ENCODE measurements at places on chromosomes 12 and 14. TPM values are rescaled to one million over a fixed set of nuclear protein-coding genes. Genes with fewer than 3 reads are reported as not detected.

SERPINA12 gene
- total RNA-seq: not detected

GRCh38 chr14:93112891-93113677 is 2.6 kb downstream of the ITPK1 start:
- H3K27ac ChIP-seq: peak overlapping the region; percentile 36
- H3K27me3 ChIP-seq: no peaks in the 10 kb centered on the region
- no peaks in the 10 kb centered on the region for H3K36me3 ChIP-seq
- H3K4me1 ChIP-seq: peaks cover 29% of the 10 kb centered on the region
- peak; percentile 47 for DNase-seq

DNA sequence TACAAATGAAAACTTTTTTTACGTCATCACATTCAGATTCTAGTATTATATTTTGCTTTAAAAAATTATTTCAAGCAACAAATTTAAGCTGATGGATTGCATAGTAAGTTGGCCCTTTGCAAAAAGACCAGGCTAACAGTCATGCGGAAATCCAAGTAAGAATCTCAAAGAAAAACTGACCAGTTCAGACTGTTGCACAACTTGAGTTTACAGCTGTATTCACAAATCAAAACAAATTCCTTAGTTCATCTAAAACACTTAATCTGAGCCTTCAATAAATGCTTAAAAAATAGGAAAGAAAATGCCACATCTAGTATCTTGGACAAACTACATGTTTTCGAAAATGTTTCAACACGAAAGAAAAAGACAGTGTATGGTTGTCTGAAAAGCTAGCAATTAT is 847 bp downstream of the CCDC59 start:
- H3K27me3 ChIP-seq: no peaks in the 10 kb centered on the region
- H3K27ac ChIP-seq: peak overlapping the region; percentile 90
- H3K4me1 ChIP-seq: peaks cover 41% of the 10 kb centered on the region

DNA sequence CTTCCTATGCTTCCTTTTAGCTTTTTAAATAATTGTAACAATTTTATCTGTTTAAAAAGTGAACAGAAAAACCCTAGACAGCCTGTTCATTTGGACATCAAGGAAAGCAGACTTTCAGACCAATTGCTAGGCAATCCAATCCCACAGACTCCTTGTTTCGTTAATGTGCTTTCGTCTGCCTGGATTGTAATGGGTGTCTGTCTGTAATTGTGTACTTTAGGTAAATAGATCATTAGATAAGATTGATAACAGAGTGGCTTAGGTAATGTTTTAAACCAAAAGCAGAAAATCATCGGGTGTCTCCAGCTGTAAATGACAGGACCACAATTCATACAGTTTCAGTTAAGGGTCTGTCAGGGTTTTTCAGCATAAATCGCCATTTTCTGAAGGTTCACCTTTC is 19.6 kb downstream of the CCDC60 start:
- DNase-seq: no peak
- H3K27me3 ChIP-seq: no peaks in the 10 kb centered on the region
- H3K27ac ChIP-seq: no peak overlapping the region
- H3K4me1 ChIP-seq: no peaks in the 10 kb centered on the region
- H3K4me3 ChIP-seq: no peak overlapping the region
- no peaks in the 10 kb centered on the region for H3K36me3 ChIP-seq

GRCh38 chr14:101335061-101335661 is 226.1 kb upstream of the DIO3 start:
- no peak for DNase-seq
- no peaks in the 10 kb centered on the region for H3K4me1 ChIP-seq
- no peaks in the 10 kb centered on the region for H3K36me3 ChIP-seq
- no peak overlapping the region for H3K27ac ChIP-seq
- H3K4me3 ChIP-seq: no peak overlapping the region

Data from gastrocnemius medialis (tissue), 4 donors.